ENCODE measurements at places on chromosomes 3 and 15.
A peak's percentile ranks its signal among the peaks of the same experiment; 100 is the strongest.

GRCh38 chr3:188097791-188098190 is 56.2 kb upstream of the LPP start:
- DNase-seq: no peak

DNA sequence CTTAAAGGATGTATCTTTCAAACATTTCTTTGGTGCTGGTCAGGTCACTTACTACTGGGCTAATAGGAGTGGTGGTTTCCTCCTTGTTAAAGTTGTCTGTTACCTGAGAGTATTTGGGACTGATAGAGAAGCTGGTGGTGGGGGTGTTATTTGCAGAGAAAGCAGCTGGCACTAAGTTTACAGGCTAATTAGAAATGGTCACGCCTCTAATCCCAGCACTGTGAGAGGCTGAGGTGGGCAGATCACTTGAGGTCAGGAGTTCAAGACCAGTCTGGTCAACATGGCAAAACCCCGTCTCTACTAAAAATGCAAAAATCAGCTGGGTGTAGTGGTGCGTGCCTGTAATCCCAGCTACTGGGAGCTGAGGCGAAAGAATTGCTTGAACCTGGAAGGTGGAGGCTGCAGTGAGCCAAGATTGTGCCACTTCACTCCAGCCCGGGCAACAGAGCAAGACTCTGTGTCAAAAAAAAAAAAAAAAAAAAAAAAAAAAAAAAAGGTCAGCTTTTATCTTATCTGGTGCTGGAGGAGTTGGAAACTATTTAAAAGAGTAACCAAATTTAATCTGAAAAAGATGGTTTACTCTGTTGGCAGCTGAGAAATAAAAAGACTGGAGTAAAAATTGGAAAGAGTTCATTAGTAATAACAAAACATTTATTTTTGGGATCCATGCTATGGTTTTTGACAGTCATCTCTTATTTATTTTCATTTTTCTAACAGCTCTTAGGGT is 332.6 kb downstream of the PTPRG start:
- no peak for DNase-seq

DNA sequence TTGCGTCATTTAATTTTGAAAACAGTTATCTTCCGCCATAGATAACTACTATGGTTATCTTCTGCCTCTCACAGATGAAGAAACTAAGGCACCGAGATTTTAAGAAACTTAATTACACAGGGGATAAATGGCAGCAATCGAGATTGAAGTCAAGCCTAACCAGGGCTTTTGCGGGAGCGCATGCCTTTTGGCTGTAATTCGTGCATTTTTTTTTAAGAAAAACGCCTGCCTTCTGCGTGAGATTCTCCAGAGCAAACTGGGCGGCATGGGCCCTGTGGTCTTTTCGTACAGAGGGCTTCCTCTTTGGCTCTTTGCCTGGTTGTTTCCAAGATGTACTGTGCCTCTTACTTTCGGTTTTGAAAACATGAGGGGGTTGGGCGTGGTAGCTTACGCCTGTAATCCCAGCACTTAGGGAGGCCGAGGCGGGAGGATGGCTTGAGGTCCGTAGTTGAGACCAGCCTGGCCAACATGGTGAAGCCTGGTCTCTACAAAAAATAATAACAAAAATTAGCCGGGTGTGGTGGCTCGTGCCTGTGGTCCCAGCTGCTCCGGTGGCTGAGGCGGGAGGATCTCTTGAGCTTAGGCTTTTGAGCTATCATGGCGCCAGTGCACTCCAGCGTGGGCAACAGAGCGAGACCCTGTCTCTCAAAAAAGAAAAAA is 1.2 kb downstream of the B2M start:
- peak; percentile 38 for DNase-seq

DNA sequence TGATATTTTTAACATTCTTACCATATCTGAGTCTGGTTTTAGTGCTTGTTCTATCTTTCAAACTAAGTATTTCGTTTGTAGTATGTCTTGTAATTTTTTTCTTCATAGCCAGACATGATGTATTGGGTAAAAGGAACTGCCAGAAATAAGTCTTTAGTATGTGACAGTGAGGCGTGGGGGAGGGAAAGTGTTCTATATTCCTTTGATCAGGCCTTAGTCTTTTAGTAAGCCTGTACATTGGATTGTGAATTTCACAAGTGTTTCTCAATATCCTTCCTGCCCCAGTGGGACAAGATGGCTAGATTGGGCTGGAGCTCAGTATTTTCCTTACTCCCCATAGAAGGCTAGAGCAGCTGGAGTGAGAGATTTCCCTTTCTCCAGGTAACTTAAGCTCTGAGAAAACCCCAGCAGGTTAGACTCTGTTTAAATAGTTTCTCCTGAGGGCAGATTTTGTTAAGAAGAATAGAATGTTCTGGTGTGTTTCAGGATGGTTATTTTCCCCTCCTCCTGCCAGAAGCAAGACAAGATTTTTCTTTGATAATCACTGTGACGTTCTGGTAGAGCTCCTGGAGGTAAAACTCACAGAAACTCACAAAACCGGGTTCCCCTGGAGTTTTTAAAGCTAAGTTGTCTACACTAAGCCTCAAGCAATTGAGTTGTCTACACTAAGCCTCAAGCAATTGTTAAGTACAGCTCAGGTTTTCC is 140.7 kb upstream of the ARPP21 start:
- no peak for DNase-seq

- no peak for DNase-seq
Measured at GRCh38 chr15:50344006-50344464, 11.0 kb downstream of the GABPB1 start.

- DNase-seq: no peak
Measured at GRCh38 chr3:135176881-135177280, 381.8 kb downstream of the EPHB1 start.

GRCh38 chr3:58384381-58385090 is 49.1 kb downstream of the PDHB start:
- no peak for DNase-seq

- no peak for DNase-seq
Measured at GRCh38 chr3:127365163-127365798, 77.4 kb upstream of the PRR20G start.

DNA sequence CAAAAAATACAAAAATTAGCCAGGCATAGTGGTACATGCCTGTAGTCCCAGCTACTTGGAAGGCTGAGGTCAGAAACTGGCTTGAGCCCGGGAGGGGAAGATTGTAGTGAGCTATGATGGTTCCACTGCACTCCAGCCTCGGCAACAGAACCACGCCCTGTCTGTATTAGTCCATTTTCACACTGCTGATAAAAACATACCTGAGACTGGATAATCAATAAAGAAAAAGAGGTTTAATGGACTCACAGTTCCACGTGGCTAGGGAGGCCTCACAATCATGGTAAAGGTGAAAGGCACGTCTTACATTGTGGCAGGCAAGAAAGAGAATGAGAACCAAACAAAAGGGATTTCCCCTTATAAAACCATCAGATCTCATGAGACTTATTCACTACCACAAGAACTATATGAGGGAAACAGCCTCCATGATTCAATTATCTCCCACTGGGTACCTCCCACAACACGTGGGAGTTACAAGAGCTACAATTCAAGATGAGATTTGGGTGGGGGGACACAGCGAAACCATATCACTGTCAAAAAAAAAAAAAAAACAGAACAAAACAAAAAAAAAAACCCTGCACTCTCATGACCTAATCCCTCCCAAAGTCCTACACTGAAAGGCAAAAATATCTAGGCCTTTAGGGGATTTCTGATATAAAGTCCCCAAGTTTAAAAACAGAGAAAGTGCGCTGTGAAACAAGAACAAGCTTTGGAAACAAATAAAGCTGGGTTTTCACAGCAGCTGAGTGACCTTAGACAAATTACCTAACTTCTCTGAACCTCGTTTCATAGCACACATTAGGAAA is 224.7 kb downstream of the IGSF11 start:
- no peak for DNase-seq

- no peak for DNase-seq
Measured at GRCh38 chr3:60555686-60556354, 695.4 kb downstream of the FHIT start.

- DNase-seq: peak; percentile 72
Measured at GRCh38 chr15:69468241-69469121, 15.9 kb downstream of the RPLP1 start.

DNA sequence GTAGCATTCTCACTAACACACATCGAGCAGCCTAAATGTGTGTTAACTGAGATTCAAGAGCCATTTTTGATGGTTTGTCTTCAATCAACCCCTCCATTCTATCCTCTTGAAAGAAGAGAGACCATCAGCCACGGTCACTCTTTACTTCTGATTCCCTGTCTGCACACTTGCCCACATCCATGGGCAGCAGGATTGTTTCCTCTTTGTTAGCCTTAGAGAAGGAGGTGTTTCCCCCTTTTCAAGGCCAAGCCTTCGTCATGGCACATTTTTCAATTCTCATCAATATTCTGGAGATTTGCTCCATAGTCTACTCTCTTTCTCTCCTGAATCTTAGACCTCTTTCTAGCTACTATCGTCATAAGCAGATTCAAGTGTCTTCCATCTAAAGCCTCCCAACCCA is 522.4 kb upstream of the NAALADL2 start:
- DNase-seq: no peak

DNA sequence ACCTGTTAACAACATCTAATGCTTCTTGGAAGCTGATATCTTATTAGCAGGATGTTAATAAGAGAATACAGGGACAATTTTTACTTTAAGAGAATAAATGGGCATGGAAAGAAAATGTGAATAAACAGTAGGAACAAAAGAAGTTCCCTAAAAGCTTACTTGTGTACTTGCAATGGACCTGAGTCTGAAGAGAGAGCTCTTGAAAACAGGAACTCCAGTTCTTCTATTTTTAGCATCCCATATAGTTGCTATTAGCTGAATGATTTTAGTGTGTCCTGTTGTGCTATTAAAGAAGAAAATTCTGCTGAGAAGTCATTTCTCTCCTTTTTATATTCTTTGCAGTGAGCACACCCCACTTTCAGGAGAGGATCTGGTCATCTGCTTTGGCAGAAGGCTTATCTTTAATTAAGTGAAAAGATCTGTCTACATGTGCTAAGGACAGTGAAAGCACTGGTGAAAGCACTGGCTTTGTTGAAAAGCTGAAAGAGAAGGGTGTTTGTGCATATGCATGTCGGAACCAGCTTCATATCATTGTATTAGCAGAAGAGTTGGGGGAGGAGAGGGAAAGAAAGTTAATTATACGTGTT is 1.4 kb upstream of the ST3GAL6 start:
- DNase-seq: no peak

DNA sequence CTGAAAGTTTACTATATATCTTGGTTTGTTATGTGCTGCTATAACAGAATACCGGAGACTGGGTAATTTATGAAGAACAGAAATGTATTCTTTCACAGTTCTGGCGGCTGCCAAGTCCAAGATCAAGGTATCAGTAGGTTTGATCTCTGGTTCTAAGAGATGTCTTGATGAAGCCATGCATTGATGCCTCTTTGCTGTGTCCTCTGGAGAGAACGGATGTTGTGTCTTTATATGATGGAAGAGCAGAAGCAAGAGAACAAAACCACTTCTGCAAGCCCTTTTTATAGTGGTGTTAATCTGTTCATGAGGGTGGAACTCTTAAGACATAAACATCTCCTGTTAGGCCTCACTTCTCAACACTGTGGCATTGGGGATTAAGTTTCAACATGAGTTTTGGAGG is 62.7 kb downstream of the TCF12 start:
- no peak for DNase-seq

- no peak for DNase-seq
Measured at GRCh38 chr3:177982034-177982433, 554.2 kb upstream of the KCNMB2 start.

DNA sequence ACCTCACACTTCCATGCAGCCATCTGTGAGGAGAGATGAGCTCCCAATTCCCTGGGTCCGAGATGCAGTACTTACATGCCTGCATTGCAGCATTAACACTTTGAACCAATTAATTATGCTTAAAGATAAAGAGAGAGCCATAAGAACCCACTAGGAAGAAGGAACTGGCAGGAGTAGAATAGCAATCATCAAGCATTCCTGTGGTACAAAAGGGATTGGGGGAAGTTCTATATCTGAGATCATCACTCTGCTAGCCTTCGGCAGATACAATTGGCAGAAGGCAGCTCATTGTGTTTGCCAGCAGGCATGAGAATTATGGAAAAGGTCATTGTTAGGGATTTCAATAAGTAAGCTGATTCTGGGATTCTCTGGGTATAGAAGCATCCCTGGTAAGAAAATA is 891.4 kb downstream of the NTRK3 start:
- no peak for DNase-seq

DNA sequence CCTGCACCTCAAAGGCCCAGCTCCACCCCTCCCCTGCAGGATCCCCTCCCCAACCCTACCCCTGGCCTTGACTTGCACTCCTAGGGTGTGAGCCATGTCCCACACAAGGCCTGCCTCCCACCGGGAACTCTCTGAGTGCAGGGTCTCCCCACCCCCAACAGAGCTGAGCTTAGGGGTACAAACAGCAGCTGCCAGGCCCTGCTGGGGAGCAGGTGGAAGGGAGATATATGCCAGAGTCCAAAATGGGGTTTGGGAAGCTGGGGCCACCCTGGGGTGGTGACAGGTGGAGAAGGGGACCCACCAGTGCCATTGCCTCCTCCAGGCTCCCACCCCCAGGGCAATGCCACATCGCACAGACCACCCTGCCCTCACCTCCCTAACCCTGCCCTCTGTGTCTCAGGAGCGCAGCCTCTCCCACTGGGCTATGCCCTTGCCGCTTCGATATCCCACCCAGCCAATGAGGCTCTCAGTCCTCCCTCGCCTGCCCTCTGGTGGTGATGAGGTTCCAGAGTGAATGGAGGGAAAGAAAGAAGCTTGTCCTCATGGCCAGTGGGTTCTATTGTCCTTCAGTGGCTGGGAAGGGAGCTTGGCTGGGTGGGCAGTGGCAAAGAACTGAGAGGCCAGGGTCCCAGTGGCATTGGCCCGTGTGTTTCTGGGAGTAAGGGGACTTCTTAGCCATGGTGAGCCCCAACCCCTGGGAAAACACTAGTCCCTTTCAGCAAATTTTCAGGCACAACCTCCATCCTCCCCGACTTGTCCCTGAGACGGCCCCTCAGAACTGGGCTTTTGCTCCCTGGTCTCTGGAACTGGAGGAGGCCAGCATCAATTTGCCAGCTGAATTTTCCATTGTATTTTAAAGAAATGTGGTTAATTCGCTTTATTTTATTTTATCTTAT is 46.8 kb downstream of the CYP11A1 start:
- peak; percentile 36 for DNase-seq

- DNase-seq: no peak
Measured at GRCh38 chr3:47663630-47664240, 85.1 kb upstream of the CSPG5 start.

DNA sequence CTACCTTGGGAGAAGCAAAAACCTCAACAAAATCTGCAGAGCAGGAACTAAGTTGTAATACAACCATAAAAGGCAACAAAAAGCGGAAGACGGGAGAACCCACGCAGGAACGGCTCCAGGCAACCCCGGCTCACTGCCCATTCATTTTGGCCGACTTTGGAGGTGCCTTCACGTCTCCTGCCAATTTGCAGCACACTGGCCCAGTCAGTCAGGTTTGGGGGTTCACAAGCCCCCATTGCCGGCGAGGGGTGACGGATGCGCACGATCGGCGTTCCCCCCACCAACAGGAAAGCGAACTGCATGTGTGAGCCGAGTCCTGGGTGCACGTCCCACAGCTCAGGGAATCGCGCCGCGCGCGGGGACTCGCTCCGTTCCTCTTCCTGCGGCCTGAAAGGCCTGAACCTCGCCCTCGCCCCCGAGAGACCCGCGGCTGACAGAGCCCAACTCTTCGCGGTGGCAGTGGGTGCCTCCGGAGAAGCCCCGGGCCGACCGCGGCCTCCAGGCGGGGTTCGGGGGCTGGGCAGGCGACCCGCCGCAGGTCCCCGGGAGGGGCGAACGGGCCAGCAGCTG is 463 bp downstream of the TERC start:
- peak; percentile 50 for DNase-seq
